ENCODE measurements at places on chromosomes 3 and 15.

DNA sequence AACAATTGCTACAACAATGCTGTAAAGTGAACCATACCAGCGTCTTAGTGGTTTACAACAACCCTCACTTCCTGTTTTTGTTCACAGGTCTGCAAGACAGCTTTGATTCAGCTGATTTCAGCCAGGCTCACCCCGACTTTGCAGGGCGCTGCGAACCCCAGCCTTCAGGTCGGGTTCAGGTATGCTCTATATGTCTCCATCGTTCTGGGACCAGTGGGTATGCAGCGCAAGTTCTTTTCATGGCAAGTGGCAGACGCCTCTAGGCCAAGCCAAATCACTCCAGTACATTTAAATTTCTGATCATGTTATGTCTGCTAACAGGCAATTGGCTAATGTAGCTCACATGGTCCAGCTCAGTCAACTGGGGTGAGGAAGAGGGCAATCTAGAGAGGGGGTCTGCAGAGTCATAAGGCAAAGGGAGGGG lies 52.4 kb upstream of the RGMA start:
- DNase-seq = peak; percentile 71

- DNase-seq = no peak
Measured at GRCh38 chr3:70218471-70218870, 94.0 kb downstream of the MDFIC2 start.

GRCh38 chr3:52405066-52405465 lies 39.8 kb downstream of the SEMA3G start:
- no peak for DNase-seq

DNA sequence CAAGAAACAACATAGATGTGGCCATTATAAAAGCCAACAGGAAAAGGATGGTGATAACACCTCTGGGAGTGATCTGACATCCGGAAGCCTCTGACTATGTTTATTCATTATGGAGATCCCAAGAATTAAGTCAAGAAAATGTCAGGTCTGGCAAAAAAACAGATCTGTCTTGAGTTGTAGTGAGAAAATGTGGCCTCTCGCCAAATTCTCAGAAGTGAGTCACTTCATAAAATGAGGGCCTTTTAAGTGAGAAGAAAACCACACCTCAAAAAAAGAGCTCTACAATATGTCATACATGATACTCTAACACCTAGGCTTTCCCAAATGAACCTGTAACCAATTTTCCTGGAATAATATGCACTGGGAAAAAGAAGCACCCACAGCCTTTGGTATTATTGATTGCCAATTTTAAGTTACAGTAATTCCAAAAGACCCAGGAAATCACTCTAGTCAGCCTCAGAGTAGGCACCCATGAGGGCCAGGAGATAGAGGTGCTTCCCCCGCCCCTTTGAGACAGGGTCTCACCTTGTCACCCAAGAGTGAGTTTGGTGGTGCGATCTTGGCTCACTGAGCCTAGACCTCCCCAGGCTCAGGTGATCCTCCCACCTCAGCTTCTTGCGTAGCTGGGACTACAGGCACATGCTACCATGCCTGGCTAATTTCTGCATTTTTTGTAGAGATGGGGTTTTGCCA lies 38.0 kb downstream of the CCR3 start:
- peak; percentile 34 for DNase-seq

DNA sequence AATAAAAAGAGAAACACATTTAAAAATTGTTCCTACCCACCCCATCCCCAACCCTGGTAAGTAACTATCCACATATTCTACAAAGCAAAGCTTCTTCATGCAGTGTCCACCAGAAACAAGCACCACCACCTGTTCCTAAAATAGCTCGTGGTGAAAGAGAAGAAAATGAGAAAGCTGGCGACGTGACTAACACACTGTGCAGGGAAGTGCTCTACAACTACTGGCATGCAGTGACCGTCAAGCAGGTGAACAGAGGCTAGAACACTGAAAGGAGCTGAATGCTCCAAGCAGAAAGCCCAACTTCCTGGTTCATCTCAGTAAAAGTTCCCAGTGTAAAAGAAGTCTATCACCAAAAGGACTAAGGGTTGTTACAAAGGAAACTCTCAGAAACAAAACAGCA lies 80.7 kb downstream of the NR2E3 start:
- no peak for DNase-seq

Measured in CD8-positive, alpha-beta T cell (primary cell).